ENCODE measurements at places on chromosomes 13 and 19.

- no peak for DNase-seq
- H3K36me3 ChIP-seq, result no peaks in the 10 kb centered on the region
- H3K27ac ChIP-seq, result no peak overlapping the region
- no peaks in the 10 kb centered on the region for H3K4me1 ChIP-seq
- no peaks in the 10 kb centered on the region for H3K27me3 ChIP-seq
- no peak overlapping the region for H3K4me3 ChIP-seq
Observed at GRCh38 chr13:91922969-91923592, 524.7 kb downstream of the GPC5 start.

DNA sequence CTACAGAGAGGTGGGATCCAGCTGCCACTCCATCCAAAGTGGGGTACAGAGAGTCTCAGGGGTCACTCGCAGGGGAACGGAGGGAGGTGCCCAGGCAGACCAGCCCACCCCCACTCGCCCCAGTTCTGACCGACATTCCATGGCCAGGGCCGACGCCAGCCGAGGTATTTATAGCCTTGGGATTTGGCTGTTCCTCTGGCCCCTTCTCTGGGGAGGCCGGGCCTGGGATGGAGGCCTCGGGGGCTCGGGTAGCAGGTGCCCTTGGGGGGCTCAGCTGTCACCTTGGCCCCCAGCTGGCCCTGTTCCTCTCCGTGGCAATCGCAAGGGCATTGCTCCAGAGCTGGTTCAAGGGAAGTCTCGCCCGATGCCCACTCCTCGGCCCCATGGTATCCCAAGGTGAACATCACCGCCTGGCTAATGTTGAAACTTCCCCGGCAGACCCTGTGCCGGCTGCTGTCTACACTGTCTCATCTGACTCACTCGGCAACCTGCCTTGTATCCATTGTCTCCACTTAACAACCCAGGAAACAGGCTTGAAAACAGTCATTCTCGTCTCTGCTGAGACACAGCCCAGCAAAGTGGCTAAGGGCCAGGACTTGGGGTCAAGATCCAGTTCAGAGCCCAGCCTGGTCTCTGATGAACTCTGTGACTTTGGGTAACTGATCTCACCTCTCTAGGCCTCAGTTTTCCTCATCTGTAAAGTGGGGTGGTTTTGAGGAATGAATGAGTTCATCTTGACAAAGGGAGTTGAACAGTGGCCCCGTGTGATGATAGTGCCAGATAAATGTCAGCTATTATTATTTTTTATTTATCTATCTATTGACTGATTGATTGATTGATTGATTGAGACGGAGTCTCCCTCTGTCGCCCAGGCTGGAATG is 9.7 kb downstream of the PRKACA start:
- no peak overlapping the region for H3K27ac ChIP-seq

DNA sequence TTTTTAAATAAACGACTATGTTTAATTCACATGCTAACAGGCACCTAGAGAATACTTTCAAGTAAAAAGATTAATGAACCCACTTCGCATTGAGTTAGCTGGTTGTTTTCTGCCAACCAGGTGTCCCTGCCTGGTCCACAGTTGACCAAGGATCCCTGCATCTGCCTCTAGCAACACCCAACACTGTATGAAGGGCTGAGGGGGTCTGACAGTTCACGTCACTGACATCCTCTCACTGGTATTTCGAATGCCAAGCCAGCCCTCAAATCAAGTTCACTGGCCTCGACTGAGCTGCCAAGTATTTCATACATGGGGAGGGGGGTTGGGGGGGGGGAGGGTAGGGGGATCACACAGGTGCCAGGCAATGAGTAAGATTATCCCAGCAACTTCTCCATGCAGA is 25.4 kb downstream of the SLC25A30 start:
- H3K27ac ChIP-seq, result no peak overlapping the region
- no peaks in the 10 kb centered on the region for H3K36me3 ChIP-seq
- no peaks in the 10 kb centered on the region for H3K27me3 ChIP-seq
- H3K4me3 ChIP-seq, result no peak overlapping the region
- peaks cover 30% of the 10 kb centered on the region for H3K4me1 ChIP-seq

- H3K36me3 ChIP-seq, result no peaks in the 10 kb centered on the region
- peaks cover 61% of the 10 kb centered on the region for H3K4me1 ChIP-seq
- H3K27me3 ChIP-seq, result no peaks in the 10 kb centered on the region
- DNase-seq, result no peak
Observed at GRCh38 chr13:48494874-48495273, 38.0 kb downstream of the RCBTB2 start.

GRCh38 chr19:6491802-6492592 is 10.1 kb downstream of the TUBB4A start:
- DNase-seq, result no peak
- H3K27ac ChIP-seq, result no peak overlapping the region
- H3K36me3 ChIP-seq, result no peaks in the 10 kb centered on the region
- no peak overlapping the region for H3K4me3 ChIP-seq
- H3K27me3 ChIP-seq, result no peaks in the 10 kb centered on the region
- H3K4me1 ChIP-seq, result peaks cover 8% of the 10 kb centered on the region

DNA sequence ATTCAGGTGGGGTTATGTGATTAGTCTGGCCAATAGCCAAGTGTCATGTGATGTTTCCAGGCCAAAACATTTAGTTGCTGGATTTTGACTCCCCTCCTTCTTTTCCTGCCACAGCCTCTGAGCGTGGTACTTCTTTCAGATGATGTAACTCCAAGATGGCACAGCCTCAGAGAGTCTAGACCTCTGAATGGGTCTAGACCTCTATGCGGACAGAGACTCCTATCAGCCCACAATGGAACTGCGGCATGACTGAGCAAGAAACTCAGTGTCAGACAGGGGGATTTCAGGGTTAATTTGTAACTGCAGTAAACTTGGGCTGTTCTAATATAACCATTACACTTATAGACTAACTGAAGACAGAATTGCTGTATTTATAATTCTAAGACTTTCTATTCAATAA is 42.6 kb upstream of the ZDHHC20 start:
- DNase-seq, result no peak
- no peak overlapping the region for H3K27ac ChIP-seq
- H3K4me3 ChIP-seq, result no peak overlapping the region
- H3K4me1 ChIP-seq, result no peaks in the 10 kb centered on the region
- H3K27me3 ChIP-seq, result no peaks in the 10 kb centered on the region
- H3K36me3 ChIP-seq, result no peaks in the 10 kb centered on the region

- DNase-seq, result no peak
- no peaks in the 10 kb centered on the region for H3K27me3 ChIP-seq
Observed at GRCh38 chr13:31001647-31002046, 69.2 kb downstream of the TEX26 start.

GRCh38 chr13:32032759-32033158 is 1.2 kb downstream of the FRY start:
- H3K36me3 ChIP-seq, result no peaks in the 10 kb centered on the region
- no peak overlapping the region for H3K4me3 ChIP-seq
- H3K4me1 ChIP-seq, result no peaks in the 10 kb centered on the region

DNA sequence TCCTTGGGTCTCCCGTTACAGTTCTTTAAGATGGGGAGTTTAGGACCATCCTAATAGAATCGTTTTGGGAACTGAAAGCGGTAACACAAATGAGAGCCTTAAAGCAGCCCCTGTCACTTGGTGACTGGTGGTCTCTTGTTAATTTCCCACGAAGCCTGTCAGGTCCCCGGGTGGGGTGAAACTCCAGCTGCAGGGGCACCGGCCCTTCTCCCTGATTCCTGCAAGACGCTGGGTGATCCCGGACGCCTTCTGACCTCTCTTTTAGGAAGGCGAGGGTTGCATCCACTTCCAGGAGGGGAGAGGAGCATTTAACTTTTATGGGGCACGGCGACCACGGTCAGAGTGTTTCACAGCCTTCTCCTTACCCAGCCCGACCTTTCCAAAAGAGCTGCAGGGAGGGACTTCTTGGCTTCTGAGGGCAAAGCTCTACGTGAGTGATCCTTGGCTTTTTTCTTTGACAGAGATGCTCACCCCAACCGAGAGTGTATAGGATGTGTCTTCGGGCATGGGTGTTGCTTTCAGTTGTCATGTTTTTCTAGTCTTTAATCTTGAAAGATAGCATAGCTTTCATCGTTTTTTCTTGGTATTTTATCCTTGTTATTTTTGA is 688 bp downstream of the ZNF225 start:
- peak overlapping the region; percentile 64 for H3K27ac ChIP-seq
- H3K36me3 ChIP-seq, result no peaks in the 10 kb centered on the region
- no peak for DNase-seq
- H3K4me1 ChIP-seq, result peaks cover 9% of the 10 kb centered on the region
- H3K4me3 ChIP-seq, result peak overlapping the region; percentile 81

GRCh38 chr13:33312150-33312860 is 26.8 kb upstream of the STARD13 start:
- no peak for DNase-seq
- no peak overlapping the region for H3K4me3 ChIP-seq
- H3K36me3 ChIP-seq, result no peaks in the 10 kb centered on the region
- no peak overlapping the region for H3K27ac ChIP-seq

DNA sequence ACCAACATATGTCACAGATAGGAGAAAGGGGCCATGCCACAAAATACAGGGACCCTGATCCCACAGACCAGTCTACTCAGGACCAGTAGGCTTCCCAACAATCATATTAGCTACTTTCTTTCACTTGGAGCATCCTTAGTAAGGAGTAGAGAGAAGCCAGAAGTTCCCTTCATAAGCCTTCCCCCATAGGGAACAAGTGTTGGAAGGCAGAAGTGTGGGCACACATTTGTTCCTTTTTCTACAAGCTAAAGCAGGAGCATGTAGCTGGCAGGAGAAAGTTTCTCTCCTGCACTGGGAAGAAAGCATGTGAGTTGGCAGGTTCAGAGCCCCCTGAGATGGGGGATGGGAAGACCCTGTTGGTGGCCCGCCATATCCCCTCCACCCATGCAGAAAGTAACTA is 165.4 kb downstream of the KCTD12 start:
- H3K4me3 ChIP-seq, result no peak overlapping the region
- no peak overlapping the region for H3K27ac ChIP-seq
- H3K36me3 ChIP-seq, result no peaks in the 10 kb centered on the region
- H3K27me3 ChIP-seq, result no peaks in the 10 kb centered on the region

DNA sequence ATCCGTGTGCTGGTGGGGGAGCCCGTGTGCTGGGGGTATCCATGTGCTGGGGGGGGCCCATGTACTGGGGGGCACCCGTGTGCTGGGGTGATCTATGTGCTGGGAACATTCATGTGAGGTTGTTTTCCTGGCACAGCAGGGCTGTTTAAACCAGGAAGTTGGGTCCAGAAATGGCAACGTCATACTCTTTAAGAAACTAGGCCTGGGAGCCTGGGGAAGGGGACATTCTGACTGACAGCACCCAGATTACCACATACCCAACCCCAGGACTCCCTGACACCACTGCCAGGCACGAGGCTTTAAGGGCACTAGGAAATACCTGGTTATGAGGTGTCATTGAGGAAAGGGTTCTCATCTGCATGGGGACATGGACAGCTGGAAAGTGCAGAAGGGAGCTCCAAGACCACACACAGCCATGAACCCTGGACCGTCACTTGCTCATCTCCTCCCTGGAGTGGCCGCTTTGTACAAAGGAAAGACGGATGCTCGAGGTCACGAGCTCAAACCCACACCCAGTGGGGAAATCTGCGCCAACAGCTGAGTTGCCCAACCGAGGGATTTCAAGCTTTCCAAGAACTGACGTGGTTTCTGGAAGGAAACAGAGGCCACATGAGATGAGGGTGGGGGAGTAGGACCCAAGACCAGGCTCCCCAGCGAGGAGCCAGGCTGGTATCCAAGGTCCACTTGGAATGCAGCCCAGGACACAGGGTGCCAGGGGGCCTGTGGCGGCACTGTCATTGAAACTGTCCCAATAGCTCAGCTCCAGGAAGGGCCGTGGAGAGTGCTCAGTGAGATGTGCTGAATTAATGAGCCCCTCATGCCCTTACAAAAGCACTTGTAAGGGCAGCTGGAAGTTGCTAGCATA is 40.9 kb downstream of the RAB20 start:
- peaks cover 14% of the 10 kb centered on the region for H3K4me1 ChIP-seq
- H3K4me3 ChIP-seq, result no peak overlapping the region
- H3K27me3 ChIP-seq, result no peaks in the 10 kb centered on the region
- DNase-seq, result no peak
- no peaks in the 10 kb centered on the region for H3K36me3 ChIP-seq

GRCh38 chr13:93862259-93862658 is 617.2 kb downstream of the DCT start:
- no peak overlapping the region for H3K4me3 ChIP-seq
- no peak overlapping the region for H3K27ac ChIP-seq
- no peaks in the 10 kb centered on the region for H3K27me3 ChIP-seq
- no peaks in the 10 kb centered on the region for H3K36me3 ChIP-seq

GRCh38 chr13:43036351-43037250 is 13.2 kb downstream of the DNAJC15 start:
- no peak overlapping the region for H3K27ac ChIP-seq
- no peak for DNase-seq
- H3K27me3 ChIP-seq, result no peaks in the 10 kb centered on the region
- no peak overlapping the region for H3K4me3 ChIP-seq
- H3K36me3 ChIP-seq, result no peaks in the 10 kb centered on the region

DNA sequence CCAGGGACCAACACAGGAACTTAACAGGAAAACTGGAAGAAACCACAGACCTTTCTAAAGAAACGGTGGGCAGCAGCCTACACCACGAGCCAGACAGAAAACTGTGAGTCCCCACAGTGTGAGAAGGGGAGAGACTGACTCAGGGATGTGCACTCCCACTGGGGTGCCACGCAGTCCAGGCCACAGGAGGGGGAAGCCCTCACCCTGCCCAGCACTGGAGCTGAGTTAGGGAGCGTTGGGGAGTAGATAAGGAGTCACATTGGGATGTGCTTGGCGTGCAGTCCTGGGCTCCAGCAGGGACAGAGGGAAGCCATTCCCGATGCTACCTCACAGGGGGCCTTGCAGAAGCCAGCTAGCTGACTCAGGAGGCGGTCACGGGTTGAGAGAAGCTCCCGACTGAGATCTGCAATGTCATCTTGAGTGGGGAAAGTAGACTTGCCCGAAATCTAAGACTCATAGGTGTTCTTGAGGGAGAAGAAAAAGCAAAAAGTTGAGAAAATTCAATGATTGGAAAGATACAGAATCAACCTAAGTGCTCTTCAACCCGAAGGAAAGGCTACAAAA is 17.3 kb downstream of the SIGLEC8 start:
- peak overlapping the region; percentile 47 for H3K4me3 ChIP-seq
- H3K36me3 ChIP-seq, result no peaks in the 10 kb centered on the region
- H3K27me3 ChIP-seq, result peaks cover 3% of the 10 kb centered on the region
- peaks cover 21% of the 10 kb centered on the region for H3K4me1 ChIP-seq
- peak; percentile 20 for DNase-seq
- peak overlapping the region; percentile 77 for H3K27ac ChIP-seq

GRCh38 chr19:29211562-29212355 is 1.2 kb downstream of the UQCRFS1 start:
- H3K36me3 ChIP-seq, result peaks cover 2% of the 10 kb centered on the region
- H3K4me1 ChIP-seq, result peaks cover 25% of the 10 kb centered on the region
- H3K27ac ChIP-seq, result peak overlapping the region; percentile 95
- no peak for DNase-seq
- H3K4me3 ChIP-seq, result peak overlapping the region; percentile 84

GRCh38 chr19:42132851-42133528 is 744 bp upstream of the POU2F2 start:
- DNase-seq, result peak; percentile 79
- H3K27me3 ChIP-seq, result no peaks in the 10 kb centered on the region
- peak overlapping the region; percentile 90 for H3K4me3 ChIP-seq
- H3K4me1 ChIP-seq, result peaks cover 43% of the 10 kb centered on the region
- no peaks in the 10 kb centered on the region for H3K36me3 ChIP-seq
